Vagina (tissue), 2 donors: ENCODE measurements at places on chromosomes 16 and 17.

GRCh38 chr17:79609049-79609589, 1.7 kb downstream of the RBFOX3 start:
- DNase-seq = no peak

DNA sequence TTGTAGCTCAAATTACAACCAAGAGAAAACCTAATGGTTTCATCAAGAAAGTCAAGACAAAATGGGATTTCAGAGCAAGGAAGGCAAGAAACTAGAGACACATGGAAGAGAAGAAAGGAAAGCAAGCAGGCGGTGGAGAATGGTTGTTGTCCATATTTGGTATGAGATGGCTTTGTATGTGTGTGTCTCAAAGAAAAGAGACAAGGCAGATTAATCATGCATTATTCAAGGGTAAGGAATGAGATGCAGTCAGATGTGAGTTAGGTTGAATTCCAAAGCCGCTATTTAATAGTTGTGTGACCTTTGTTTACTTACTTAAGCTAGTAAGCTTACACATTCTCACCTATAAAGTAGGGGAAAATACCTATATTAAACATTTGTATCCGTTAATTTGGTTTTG, 1029.6 kb downstream of the CDH11 start:
- no peak for DNase-seq

- no peak for DNase-seq
Measured at GRCh38 chr16:3292604-3293003, 9.3 kb downstream of the ZNF263 start.

DNA sequence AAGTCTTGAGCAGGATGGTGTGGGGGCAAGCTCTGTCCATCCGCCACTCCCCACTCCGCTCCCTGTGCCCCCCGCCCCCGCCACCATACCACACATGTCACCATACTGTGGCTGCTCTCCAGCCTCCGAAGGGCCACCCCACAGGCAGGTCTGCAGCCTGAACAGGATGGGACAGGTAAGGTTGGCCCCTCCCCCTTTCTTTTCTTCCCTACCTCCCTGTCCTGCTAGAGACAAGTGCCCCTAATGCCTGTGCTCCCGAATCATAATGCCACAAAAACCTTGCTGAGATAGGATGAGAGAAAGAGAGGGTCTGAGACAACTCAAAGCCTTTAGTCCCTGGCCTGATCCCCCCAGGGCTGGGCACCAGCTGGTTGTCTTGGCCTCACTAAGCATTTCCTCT, 84.7 kb downstream of the SDK2 start:
- DNase-seq = no peak

DNA sequence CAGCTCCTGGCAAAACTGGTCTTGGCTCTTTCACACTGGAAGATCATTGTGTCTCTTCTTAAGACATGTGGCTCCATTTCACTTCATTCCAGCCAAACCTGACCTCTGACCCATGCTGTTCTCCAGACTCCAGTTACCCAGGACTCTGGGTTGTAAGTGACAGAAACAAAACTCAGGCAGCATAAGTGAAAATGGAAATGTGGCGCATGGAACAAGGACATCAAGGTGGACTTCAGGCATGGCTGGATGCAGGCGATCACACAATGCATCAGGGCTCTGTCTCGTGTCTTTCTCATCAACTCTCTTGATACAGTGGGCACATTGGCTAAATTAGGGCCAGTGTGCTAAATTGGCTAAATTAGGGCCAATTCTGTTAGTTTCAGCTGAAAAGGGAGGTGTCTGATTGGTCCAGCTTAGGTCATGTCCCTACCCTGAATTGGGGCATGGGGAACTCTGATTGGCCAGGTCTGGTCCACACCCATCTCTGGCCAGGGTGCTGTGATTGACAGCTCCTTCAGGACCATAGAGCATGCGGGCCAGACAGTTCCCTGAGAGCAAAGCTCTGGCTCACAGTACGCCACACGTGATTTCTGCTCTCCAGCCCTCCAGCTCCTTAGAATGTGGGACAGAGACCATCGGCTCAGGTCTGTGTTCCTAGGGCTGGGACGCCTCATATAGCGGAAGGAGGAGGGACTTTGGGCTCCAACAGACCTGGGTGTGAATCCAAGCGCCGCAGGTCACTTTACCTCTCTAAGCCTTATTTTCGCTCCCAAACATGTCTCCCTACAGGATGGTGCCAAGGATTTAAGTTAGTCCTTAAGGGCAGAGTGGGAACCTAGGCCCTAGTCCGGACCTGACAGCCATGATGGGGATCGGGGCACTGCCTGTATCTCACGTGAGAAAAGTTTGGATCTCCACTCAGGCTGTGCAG, 17.5 kb downstream of the SOCS1 start:
- no peak for DNase-seq

- DNase-seq = no peak
Measured at GRCh38 chr16:80971819-80972218, 34.9 kb downstream of the CMC2 start.
